ENCODE measurements at places on chromosomes 7 and 10.
A peak's percentile ranks its signal among the peaks of the same experiment; 100 is the strongest.

DNA sequence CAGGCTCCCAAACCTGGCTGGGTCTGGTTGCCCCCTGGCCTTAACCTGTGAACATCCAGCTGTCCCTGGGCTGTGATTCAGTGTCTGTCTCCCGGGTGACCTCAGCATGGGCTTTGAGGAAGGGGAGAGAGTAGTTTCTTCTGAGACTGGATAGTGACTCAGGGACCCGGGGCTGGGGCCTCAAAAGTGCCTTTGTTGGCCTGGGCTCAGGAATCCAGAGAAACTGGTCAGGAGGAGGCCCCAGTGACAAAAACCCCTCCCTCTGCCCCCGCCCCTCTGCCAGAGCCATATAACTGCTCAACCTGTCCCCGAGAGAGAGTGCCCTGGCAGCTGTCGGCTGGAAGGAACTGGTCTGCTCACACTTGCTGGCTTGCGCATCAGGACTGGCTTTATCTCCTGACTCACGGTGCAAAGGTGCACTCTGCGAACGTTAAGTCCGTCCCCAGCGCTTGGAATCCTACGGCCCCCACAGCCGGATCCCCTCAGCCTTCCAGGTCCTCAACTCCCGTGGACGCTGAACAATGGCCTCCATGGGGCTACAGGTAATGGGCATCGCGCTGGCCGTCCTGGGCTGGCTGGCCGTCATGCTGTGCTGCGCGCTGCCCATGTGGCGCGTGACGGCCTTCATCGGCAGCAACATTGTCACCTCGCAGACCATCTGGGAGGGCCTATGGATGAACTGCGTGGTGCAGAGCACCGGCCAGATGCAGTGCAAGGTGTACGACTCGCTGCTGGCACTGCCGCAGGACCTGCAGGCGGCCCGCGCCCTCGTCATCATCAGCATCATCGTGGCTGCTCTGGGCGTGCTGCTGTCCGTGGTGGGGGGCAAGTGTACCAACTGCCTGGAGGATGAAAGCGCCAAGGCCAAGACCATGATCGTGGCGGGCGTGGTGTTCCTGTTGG lies at the start of gene CLDN4:
TSS of gene CLDN4 (plus strand) at position 316 of the 903 bp plus-strand sequence. CDS start at position 522, 206 bp downstream.
- no peak for DNase-seq

GRCh38 chr10:22779331-22780019 lies 65.1 kb upstream of the PIP4K2A start:
- no peak for DNase-seq

- no peak for DNase-seq
Observed at GRCh38 chr10:119143657-119144056, 21.9 kb downstream of the SFXN4 start.

DNA sequence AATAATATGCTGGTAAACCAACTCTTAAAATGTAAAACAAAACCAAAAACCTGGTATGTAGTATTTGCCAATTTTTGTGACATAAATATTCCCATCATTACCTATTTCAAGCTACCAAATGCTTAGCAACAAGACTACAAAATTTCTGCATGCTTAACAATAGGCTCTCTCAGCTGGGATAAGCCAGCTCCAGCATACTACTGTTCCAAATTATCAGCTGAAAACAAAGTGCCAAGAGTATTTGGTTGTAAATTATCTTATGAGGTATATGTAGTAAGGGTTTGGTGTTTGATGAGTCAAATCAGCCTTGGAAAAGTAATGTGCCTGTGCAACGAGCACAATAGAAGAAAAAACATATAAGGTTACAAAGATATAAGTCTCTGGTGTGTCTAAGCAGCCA lies 263.2 kb downstream of the HGF start:
- no peak for DNase-seq

- DNase-seq = peak; percentile 32
Observed at GRCh38 chr7:93245525-93246432, 13.6 kb downstream of the VPS50 start.

DNA sequence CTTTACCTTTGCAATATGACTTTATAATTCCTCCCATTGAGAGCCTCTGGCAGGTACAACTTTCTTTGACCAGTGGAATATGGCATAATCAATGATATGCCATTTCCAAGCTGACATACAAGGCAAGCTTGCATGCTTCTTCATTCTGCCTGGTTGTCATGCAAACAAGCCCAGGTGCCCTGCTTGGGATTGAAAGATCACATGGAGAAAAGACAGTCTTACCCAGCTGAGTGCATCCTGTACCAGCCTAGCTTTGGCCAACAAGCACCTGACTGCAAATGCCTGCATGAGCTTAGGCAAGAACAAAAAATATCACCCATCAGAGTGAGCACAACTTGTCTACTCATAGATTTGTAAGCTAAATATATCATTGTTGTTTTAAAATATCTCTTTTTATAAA lies 82.9 kb upstream of the KCND2 start:
- DNase-seq = no peak

GRCh38 chr7:74290981-74291441 lies 1.8 kb downstream of the CLIP2 start:
- DNase-seq = no peak

DNA sequence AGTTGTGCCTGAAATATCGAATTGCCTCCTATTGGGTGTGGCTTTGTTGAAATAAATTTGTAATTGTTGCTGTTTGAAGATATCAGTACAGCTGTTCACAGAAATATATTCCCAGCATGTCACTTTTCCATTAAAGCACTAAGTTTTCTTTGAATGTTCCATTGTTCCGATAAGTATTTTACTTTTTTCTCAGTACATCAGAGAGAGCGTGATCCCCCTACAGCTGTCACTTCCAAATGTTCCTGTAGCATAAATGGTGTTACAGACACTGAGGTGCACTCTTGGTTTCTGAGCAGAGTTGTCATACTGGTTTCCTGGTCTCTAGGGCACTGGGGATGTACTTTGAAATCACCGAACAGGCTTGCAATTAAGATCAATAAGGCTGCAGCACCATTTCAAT lies 189.2 kb downstream of the CCSER2 start:
- no peak for DNase-seq

DNA sequence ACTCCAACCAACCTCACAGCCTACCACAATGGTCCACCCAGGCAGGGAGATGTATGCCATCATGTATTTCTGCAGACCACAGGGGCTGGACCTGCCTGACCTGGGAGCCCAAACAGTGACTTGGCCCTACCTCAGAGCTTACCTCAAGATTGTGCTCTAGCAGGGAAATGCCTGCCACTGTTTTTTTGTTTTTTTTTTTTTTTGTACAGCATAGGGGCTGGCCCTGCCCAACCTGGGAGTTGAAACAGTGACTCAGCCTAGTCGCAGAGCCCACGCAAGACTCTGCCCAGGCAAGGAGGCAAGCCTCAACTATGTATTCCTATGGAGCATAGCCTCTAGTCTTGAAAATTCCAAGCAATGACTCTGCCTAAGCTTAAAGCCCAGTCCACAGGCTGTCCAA lies 39.3 kb upstream of the CDK6 start:
- no peak for DNase-seq

DNA sequence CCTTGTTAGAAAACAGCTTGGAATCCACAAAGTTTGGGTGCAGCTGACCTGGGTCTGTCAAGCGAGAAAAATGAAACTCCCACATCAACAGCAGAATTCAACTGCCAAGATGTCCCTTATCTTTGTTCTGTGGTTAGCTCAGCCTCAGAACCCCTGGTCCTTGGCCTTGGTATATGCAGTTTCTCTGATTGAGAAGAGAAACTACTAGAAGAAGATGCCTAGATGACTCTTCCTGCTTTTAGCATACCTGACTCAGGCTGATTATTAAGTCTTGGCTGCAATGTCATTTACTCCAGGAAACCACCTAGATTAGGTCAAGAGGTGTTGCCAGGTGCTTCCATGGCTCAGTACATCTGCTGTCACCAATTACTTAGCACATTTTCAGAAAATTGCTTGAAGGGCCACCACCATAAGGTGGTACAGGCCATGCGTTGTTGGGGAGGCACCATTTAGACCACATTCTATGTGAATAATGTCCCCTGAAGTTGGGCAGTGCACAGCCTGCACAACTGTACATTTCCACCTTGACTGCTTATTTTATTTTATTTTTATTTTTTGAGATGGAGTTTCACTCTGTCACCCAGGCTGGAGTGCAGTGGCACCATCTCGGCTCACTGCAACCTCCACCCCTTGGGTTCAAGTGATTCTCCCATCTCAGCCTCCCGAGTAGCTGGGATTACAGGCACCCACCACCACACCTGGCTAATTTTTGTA lies 59.4 kb upstream of the ZNF438 start:
- peak; percentile 49 for DNase-seq

DNA sequence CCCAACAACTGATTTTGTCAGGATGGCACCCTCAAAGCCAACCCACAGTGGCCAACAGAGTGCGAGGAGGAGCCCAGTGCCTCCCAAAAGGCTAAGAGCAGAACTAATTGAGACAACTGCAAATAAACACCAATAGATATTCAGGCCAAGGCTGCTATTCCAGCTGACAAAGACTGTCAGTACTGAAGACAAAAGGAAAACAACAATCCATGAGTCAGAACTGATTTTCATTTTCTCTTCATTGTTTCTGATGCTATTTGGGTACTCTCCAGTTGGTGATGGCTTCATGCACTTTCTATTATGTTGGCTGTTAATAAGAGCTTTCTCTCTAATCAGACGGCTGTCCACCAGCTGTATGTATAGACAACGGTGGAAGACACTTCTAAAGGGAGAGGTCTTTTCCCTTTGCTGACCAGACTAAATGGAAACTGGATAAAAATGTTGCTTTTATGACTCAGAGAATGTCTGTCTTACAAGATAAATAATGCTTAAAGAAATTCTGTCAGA lies 515.9 kb downstream of the PARD3 start:
- no peak for DNase-seq

DNA sequence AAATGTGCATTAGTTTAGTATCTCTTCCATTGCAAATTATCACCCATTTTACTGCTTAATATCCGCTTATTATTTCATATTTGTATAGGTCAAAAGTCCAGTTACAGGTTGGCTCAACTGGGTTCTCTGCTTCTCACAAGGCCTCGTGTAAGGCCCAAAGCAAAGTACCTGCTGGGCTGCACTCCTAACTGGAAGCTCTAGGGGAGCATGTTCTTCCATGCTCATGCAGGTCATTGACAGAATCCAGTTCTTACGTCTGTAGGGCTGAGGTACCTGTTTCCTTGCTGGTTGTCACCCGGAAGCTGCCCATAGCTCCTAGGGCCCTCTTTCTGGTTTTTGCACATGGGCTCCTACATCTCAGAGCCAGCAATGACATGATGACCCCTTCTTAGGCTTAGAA lies 79.6 kb downstream of the RAPGEF5 start:
- DNase-seq = no peak

- peak; percentile 55 for DNase-seq
Observed at GRCh38 chr7:116786791-116787443, 75.5 kb upstream of the CAPZA2 start.

- no peak for DNase-seq
Observed at GRCh38 chr10:117534321-117535297, 7.9 kb upstream of the EMX2 start.

GRCh38 chr7:23295401-23295697 lies 3.8 kb upstream of the MALSU1 start:
- no peak for DNase-seq

GRCh38 chr10:116905845-116906210 lies 56.5 kb downstream of the ENO4 start:
- no peak for DNase-seq

- no peak for DNase-seq
Observed at GRCh38 chr7:141235656-141236055, 161.8 kb downstream of the TMEM178B start.

GRCh38 chr10:124042656-124043309 lies 50.6 kb downstream of the CHST15 start:
- DNase-seq = no peak

- no peak for DNase-seq
Observed at GRCh38 chr7:31724696-31725095, 37.7 kb downstream of the PPP1R17 start.

DNA sequence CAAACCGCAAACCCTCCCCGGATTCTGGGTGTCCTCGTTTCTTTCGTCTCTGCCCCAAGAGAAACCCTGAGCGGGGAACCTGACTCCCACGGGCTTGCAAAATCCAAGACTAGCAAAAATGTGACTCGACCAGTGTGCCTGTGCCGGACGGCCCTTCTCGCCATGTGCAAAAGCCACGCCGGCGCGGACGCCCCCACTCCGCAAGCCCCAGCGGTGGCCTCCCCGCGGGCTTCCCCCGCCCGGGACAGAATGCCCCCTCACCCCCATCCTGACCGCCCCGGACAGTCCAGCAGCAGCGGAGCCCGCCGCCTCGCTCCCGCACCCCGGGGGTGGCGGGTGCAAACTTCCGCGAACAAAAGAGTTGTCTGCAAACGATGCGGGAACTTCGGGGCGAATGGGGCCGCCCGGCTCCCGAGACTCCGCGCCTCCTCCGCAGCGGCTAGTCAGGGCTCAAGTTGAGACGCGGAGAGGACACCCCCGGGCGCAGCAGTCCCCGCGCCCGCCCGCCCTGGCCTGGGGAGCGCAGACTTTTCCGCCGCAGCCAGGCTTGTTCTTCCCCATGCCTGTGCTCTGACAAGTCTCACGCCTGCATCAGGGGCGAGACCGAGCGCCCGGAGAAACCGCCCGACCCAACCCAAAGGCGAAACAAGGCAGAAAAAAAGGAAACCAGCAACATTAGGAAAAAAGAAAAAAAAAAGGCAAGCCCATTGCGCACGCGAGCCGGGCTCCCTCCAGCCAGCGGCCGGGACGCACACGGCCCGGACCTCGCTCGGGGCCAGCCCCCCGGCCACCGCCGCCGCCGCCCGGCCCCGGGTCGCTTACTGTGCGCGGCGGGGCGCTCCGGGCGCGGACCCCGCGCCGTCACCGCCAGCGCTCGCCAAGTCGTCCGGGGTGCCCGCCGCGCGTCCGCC lies 732 bp downstream of the FAM53B start:
- no peak for DNase-seq

GRCh38 chr7:288671-289101 lies 1.3 kb upstream of the FOXL3 start:
- no peak for DNase-seq

- DNase-seq = no peak
Observed at GRCh38 chr7:91345449-91345848, 81.2 kb downstream of the FZD1 start.

- DNase-seq = no peak
Observed at GRCh38 chr7:25885057-25885576, 266.9 kb upstream of the NFE2L3 start.

DNA sequence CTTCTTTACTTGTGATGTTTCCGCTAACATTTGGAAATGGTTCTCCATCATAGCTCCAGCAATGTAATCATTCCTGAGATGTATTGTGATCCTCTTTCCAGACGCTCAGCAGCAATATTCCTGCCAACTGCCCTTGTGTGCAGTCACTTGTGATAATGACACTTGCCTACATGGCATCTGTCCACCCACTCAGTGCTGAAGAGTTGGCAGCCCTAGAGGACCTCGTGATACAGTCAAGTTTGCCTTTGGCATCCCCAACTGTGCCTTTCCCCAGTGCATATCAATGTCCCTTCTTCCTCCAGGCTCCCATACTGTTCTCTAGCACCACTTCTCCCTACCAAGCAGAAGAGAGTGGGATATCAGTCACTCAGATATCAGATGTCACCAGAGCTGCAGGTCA lies 64.9 kb downstream of the MYOF start:
- DNase-seq = no peak

GRCh38 chr10:43194266-43194665 lies 56.0 kb downstream of the CSGALNACT2 start:
- no peak for DNase-seq

All from activated CD4-positive, alpha-beta T cell treated with anti-CD3 and anti-CD28 coated beads, Interleukin-2, Interleukin-4, amounts not matched to agents 100 ng/mL and 50 ng/mL, durations not matched to agents 16 hours and 8 hours (primary cell).